H9 (cell line): ENCODE measurements at places on chromosomes 12 and 14. TPM values are rescaled to one million over a fixed set of nuclear protein-coding genes. Genes with fewer than 3 reads are reported as not detected.

CTSG gene
- not detected in 2 replicates for total RNA-seq

INSM2 gene
- total RNA-seq = not detected in 2 replicates

CLEC1A gene
- total RNA-seq = not detected in 2 replicates

USP44 gene
- total RNA-seq = 181 and 185 TPM in 2 replicates

BAZ1A gene
- 17.8 and 19.2 TPM in 2 replicates for total RNA-seq
